ENCODE measurements at places on chromosomes 2 and 18.

DNA sequence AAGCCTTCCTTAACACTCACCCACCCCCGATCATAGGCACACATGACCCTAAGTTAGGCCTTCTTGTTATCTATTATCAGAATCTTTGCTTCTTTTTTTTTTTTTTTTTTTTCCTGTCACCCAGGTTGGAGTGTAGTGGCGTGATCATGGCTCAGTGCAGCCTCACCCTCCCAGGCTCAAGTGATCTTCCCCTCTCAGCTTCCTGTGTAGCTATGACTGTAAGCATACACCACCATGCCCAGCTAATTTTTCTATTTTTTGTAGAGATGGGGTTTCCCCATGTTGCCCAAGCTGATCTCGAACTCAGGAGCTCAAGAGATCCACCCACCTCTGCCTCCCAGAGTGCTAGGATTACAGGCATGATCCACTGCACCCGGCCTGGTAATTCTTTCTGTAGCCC is 328.7 kb downstream of the NR4A2 start:
- DNase-seq: no peak

- no peak for DNase-seq
These were observed 31.6 kb upstream of the GAREM2 start for GRCh38 chr2:26141145-26141769.

DNA sequence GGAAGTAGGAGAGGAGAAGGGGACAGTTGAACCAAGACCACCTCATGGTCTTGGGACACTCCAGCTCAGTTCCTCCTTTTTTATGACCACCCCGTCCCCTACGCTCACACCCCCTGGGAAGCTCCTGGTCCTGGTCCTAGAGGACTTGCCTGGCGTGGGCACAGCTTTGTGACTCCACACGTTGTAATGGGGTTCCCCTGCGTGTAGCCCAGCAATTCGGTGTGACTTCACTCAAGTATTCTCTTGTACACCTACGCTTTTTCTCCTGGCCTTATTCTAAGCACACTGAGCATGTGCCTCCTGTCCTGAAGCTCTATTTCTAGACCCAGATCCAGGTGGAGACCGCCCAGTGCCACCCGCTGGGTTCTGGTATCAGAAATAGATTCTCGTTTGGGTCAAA is 36.1 kb upstream of the B3GNT7 start:
- no peak for DNase-seq

DNA sequence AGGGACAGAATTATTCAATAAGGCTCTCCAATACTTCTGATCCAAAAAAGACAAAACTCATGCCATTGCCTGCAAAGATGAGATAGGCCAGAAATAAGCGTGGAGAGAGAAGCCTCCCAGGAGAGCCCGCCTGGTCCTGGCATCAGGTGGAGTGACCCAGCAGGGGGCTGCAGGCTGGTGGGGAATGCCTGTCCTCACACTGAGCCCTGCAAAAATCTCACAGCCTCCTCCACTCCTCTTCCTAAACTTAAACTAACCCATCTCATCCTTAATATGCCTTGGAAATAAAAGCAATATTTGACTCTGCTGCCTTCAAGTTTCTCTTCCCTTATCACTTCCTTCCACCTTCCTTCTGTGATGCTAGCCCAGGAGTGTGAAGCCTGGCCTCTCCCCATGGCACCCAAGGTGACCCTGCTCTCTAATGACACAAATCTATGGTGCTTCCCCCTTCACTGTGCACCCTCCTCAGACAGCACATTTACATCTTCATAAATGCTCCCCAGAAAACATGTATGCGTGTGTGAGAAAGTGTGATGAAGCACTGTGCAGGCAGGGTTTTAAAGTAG is 218.4 kb downstream of the ANAPC1 start:
- no peak for DNase-seq

DNA sequence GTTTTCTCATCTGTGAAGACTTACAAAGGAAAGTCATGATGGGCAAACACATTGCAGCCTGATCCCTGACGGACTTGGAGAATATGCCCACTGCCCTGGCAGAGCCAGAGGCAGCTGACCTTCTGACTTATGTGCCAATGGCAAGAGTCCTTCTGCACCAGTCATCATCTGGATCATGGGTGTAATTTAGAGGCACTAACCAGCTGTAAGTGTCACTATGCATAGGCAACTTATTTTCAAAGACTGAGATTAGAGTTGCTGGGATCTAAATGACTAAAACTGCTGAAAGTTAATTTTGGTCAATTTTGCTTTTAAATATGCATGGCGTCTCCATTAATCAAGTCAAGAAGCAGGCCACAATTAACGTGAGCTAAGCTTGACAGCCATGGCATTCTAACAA is 261.2 kb downstream of the BCL11A start:
- DNase-seq: no peak

- DNase-seq: no peak
These were observed 10.0 kb downstream of the INPP4A start for GRCh38 chr2:98454500-98455235.

GRCh38 chr2:240905176-240905781 is 857 bp upstream of the CROCC2 start:
- no peak for DNase-seq

DNA sequence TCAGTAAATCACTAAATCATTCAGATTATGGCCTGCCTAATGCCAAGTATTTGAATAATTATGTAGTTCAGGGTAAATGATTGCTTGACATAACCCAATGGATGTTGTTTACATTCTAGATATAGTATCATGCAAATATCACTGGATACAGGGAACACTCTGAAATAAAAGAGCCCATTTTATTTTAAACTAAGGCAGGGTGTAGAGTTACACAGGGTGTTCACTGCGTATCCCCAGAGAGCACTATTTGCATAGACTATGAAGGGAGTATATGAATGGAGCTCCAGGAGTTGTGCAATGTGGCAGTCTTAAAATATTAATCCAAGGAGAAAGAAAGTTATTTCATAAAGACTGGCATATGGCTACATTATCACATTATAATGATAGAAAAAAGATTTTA is 701.1 kb upstream of the KLHL29 start:
- no peak for DNase-seq
